ENCODE measurements at places on chromosomes 16 and 17. TPM values are rescaled to one million over a fixed set of nuclear protein-coding genes. Genes with fewer than 3 reads are reported as not detected.

The RGS9 gene
- total RNA-seq: 14.1 TPM

The TACO1 gene
- total RNA-seq: 7.2 TPM

The CARD14 gene
- 0.31 TPM for total RNA-seq

The VPS35L gene
- total RNA-seq: 54.5 TPM

The CNGB1 gene
- total RNA-seq: not detected

The INTS2 gene
- total RNA-seq: 38.8 TPM

The RHBDL3 gene
- 2.5 TPM for total RNA-seq

The RASL10B gene
- total RNA-seq: 6.6 TPM

The SPIRE2 gene
- total RNA-seq: 33.5 TPM

The SYCE1L gene
- 2.8 TPM for total RNA-seq

The BAHCC1 gene
- 31.3 TPM for total RNA-seq

The ACADVL gene
- 147 TPM for total RNA-seq

The NUP88 gene
- total RNA-seq: 124 TPM

The KCNJ18 gene
- not detected for total RNA-seq

The GOT2 gene
- total RNA-seq: 34.1 TPM

The CIBAR2 gene
- total RNA-seq: not detected

The RTN4RL1 gene
- total RNA-seq: 27.9 TPM

The SLC13A2 gene
- not detected for total RNA-seq

The TBC1D3I gene
- not detected for total RNA-seq

The TBX4 gene
- total RNA-seq: not detected

The KRTAP3-2 gene
- total RNA-seq: not detected

The CSF3 gene
- total RNA-seq: not detected

The CSH1 gene
- total RNA-seq: not detected

The CCL8 gene
- not detected for total RNA-seq

The ZP2 gene
- not detected for total RNA-seq

The TEKT5 gene
- 2.8 TPM for total RNA-seq

The HP gene
- total RNA-seq: 4.1 TPM

The KRT13 gene
- total RNA-seq: not detected

The KLHL10 gene
- not detected for total RNA-seq

The ZNF423 gene
- 12.5 TPM for total RNA-seq

The DUS1L gene
- 34.4 TPM for total RNA-seq

The CETP gene
- total RNA-seq: 0.94 TPM

The OTOA gene
- total RNA-seq: 1.9 TPM

The GSE1 gene
- total RNA-seq: 108 TPM

The RABEP1 gene
- 103 TPM for total RNA-seq

The KAT7 gene
- total RNA-seq: 72.0 TPM
